ENCODE measurements at places on chromosomes 2 and 18.

- no peak for DNase-seq
Observed at GRCh38 chr2:7016148-7016547, 98.9 kb downstream of the RNF144A start.

- no peak for DNase-seq
Observed at GRCh38 chr18:59266886-59267502, 6.3 kb downstream of the RAX start.

- DNase-seq: no peak
Observed at GRCh38 chr2:44250376-44250775, 24.9 kb upstream of the SLC3A1 start.

DNA sequence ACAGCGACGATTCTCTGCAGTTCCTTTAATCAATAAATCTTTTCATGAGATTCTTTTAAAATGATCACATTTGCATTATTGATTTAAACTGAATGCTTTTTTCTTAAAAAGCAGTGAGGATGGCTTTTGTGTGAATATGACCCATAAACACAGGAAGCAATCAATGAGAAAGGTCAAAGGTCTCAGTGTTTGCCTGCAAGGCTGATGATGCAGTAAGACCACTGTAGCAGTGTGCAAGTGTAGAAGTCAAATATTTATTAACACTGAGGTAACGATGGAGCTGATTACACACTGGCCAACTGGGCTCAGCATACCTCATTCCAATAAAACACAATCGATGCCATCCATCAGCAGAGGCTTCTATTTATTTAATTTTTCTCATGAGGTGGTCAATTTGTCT lies 633.5 kb downstream of the DCDC2C start:
- no peak for DNase-seq

DNA sequence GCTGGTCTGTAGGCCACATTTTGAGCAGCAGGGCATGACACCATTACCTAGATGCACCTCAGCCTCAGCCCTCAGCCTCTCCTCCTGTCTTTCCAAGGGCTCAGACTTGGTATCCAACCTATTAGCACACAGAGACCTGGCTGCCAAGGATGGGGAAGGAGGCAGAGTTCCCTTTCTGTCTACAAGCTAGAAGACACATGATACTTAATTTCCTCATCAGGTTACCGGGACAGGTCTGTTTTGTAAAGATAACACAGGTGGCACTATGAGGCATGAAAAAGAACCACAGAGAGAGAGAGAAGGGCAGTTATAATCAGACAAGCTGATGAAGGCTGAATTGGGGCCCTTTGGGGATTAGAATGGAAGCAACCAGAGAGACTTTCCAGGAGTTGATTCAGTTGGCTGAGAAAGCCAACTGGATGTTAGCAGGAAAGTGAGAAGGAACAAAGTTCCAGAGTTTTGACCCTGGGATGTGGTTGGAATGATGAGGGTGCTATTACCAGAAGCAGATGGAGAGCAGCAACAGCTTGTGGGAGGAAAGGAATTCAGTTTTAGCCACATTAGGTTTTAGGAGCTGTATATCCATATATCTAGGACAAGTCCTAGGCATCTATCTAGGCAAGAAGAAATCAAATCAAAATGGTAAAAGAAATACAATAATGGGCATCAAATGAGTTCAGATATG lies 46.0 kb upstream of the RMND5A start:
- DNase-seq: no peak

GRCh38 chr2:3512086-3512485 lies 7.2 kb downstream of the ADI1 start:
- no peak for DNase-seq

DNA sequence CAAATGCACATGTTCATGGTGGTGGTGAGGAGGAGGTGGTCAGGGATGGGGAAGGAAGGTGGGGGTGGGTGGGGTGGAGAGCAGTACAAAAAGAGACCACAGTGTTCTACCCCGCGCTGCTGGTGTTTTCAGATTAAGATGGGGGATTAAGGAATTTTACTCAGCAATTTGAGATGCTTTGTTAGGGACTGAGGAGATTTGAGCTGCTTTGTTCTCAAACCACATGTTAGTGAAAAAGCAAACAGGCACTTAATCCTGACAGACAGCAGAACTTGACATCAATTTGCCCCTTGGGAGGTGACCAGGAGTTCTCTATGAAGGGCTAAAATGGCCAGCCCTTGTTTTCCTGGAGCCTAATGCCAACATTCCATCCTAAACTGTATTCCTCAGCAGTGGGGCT lies 244.5 kb downstream of the MEIS1 start:
- DNase-seq: no peak

DNA sequence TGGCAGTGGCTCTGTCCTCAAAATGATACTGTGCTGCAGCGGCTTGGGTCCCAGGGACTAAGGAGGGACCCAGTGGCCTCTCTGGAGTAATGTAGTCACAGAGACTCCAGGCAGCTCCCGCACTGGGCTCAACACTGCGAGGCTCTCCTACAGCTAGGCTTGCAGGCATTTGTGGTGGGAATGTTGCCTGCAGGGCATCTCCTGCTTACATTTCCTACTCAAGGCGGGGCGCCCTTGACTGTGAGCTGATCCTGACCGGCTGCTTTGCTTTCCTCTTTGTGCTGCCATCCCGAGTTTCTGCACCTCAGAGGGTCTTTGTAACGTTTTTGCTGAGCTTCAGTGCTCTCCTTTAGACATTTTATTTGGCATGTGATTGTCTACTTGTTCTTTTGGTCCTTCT lies 177.4 kb upstream of the FN1 start:
- peak; percentile 73 for DNase-seq

DNA sequence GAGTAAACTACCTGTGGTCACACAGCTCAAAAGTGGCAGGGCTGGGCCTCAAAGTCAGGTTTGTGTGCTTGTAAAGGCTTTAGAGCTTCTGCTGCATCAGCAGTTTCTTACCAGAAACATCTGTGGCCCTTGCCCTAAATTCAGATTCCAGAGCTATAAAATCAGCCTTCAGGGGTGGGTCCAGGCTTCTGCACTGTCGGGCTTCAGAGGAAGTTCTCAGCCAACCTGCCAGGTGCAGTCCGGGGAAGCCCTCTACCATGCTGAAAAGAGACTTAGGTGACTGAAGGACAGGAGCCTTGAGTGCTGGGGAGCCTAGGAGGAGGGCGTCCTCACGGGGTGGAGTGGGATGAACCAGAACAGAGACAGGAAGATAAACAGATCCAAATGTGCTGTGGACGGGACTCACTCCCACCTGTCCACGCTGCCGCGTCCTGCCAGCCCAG lies 69.9 kb upstream of the HS6ST1 start:
- peak; percentile 31 for DNase-seq

DNA sequence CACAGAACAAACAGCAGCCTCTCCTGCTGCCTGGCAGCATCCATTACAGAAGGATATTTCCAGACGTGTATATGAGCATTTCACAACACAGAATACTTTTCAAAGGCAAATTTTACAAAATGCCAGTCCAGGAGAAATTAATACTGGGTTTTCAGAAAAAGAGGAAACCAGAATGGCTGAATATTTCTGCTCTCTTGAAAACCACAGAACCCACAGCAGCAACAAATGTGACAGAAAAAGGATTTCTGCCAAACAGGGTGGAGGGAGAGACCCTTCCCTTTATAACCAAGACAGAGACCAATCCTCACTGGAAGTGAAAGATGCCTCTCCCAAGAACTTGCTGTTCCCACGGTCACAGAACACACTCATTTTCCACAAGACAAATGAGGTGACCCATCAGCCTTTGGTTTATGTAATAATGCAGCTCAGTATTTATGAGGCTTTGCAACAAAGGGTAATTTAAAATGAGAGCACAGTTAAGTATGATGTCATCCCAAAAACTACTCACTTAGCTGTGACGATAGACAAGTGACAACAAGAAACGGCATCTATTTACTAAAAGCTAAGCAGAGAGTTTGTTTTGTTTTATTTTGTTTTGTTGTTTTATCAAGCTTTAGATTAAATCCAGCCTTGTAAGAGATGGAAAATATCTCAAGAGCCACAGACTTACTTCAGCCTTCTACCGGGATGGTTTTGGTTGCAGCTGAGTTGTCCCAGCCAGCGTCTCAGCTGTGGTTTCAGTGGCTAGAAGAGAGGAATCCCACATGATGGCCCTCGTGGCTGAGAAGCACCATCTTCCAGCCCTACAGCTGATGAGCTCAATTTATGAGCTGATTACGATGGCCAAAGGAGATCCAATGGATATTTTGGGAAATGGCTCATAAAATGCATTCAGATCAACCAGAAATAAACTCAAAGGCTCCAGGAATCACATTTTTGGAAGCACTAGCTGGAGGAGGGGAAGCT lies 249.3 kb upstream of the AGAP1 start:
- DNase-seq: peak; percentile 15
